Ecto neural progenitor cell (in vitro differentiated cells): ENCODE measurements at places on chromosomes 2 and 18.

DNA sequence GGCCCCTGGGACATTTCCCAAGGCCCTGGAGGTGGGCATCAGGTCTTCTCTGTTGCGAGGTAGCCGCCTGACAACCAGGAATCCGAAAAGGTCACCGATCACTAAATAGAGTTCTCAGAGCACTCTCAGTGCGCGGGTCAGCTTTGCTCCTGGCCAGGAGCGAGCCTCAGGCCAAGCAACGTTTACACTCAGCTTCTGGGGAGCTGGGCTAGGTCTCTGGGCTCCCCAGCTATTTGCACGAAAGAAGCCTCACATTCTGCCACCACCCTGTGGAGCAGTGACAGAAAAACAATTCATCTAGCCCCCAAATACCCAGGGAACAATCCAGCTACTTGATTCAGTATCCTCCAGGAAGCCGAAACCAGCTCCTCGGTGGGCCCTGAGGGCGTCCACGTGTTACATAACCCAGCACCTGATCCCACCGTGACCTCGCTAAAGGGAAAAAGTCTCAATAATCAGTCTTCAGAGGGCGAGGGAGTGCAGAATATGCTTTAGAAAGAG lies 3.3 kb downstream of the SH3BP4 start:
- no peak for DNase-seq

DNA sequence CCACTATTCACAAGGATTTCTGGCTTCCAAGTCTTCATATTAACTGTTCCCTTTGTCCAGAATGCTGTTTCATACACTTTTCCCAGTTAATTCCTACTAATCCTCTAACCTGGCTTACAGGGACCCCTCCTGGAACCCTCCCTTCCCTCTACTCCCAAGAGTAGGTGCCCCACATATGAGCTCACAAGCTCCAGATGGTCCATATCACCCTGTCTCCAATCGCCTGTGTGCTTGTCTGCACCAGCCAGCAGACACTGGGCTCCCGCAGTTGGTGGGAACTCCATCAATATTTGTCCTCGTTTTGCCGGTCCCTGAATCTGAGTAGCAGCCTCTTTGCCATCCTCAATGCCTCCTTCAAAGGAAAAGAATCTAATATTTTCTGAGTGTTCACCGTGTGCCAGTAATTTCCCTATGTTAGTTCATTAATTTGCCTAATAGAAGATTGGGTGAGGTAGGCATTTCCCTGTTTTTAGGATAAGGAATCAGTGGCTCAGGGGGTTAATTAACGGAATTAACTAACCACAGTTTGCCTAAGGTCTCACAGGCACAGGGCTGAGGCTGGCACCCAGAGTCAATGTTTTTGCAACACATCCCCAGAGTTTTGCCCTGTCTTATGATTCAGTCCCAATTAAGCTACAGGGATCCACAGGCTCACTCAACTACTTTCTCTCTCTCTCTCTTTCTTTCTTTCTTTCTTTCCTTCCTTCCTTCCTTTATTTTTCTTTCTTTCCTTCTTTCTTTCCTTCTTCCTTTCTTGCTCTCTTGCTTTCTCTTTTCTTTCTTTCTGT lies 141.6 kb upstream of the CYP1B1 start:
- no peak for DNase-seq

DNA sequence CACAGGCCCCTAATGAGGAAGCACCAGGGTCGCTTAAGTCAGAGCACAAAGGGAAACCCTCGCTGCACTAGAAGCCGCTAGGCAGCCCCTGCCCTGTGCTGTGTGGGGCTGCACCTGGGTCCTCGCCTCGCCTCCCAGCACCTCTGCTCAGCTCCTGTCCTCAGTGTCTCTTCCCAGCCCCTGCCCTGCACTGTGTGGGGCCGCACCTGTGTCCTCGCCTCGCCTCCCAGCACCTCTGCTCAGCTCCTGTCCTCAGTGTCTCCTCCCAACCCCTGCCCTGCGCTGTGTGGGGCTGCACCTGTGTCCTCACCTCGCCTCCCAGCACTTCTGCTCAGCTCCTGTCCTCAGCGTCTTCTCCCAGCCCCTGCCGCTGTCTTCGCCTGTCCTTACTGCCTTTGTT lies 342.8 kb downstream of the EIPR1 start:
- no peak for DNase-seq

GRCh38 chr2:226794196-226794661 lies 5.4 kb downstream of the IRS1 start:
- no peak for DNase-seq

- DNase-seq: no peak
These were observed 121.8 kb upstream of the DNAJC10 start for GRCh38 chr2:182594286-182594685.
